ENCODE measurements at places on chromosomes 6 and 20. TPM values are rescaled to one million over a fixed set of nuclear protein-coding genes. Genes with fewer than 3 reads are reported as not detected.

The CSNK2B gene
- total RNA-seq: 212 TPM

The GPR6 gene
- total RNA-seq: not detected

The DEF6 gene
- total RNA-seq: 31.3 TPM

The PRDM1 gene
- total RNA-seq: 0.11 TPM

The CGA gene
- not detected for total RNA-seq

The SAMD3 gene
- total RNA-seq: not detected

DNA sequence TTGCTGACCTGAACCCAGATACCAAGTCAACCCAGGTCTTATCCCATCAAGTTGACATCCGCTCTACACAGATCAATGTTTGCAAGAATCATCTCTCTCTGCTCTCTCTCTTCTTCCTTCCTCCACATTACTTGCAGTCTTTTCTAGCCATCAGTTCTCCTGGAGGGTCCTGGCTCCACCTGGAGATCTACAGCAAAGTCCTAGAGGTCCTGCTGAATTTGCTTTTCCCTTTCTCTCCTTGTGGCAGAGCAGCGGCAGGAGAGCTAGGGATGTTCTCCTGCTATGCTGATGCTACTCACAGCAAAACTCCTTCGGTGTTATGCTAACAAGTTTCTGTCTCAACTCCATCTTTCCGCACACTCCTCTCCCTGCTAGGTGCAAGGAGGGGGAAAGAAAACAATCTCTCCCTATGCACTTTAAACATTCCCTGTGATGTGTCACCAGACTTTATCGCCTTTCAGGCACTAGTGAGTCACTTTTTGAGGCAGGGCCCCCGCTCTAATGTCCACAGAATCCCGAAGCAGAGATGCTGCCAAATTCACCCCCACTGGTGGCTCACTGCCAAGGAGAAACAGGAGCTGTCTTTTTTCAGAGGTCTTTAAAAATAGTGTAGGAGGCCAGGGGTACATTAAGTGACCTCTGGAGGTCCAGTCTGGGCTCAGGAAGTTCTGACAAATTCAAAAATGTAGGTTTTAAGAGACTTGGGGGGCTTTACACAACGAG, 62.6 kb downstream of the FAM50B start:
- DNase-seq: no peak

DNA sequence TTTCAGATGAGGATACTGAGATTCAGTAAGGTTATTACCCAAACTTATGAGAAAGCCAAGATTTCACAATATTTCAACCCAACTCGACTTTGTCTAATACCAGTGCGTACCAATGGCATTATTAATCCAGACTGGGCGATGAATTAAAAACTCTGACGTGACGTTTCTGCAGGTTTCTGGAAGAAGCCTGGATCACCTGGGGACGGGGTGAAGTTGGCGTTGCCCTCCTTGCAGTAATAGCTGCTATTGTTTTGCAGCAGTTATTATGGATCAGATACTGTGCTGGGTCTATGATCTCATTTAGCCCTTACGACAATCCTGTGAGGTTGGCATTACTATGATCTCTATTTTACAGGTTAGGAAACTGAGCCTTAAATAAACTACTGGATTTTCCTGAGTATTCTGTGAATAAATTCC, 569 bp upstream of the CDC5L start:
- DNase-seq: peak; percentile 59

- peak; percentile 65 for DNase-seq
These were observed 913 bp downstream of the BTN2A2 start for GRCh38 chr6:26383624-26384417.

DNA sequence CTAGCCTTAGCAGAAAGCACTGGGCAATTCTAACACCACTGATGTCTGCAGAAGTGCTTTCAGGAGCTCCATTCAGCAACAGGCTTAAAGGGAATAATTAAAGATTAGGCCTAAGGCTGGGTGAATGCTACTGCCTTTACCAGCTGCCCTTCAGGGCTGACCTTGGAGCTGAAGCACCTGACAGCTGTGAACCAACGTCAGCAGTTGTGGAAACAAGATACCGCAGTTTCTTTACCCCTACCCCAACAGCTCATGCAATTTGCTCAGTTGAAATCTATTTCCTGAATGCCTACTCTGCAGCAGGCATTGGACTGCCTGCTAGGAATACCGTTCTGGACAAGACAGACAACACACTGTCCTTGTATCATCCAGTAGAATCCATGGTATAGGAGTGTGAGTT, 51.5 kb upstream of the ADTRP start:
- DNase-seq: no peak

DNA sequence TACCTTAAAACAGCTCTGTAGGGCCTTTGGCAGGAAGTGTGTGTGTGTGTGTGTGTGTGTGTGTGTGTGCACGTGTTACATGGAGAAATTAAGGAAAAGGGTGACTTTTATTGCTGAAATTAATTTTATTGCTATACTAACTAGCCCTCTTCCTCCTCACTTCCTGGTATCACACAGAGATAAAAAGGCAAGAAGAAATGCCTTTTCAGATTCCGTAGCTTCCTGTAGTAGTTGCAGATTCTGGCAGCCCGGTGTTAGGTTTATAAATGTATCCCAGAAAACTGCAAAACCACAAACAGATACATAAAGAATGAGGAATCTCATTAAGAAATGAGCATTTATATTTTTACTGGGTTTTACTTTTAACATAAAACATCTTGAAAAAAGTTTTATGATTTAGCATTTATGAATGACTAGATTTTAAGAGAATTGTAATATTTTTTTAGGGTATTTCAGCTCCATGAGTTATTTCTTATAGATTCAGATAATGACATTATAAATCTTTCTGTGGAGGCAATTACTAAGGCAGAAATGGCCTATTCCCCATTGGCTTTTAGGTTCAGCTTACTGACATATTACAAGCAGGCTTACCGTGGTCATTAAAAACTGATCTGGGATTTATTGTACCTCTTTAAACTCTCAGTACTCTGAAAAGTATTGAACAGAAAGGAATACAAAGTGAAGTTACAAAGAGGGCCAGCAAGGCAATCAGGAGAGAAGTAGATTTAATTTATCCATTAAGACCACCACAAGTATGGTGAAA, 249.1 kb upstream of the TSHZ2 start:
- no peak for DNase-seq

- no peak for DNase-seq
These were observed 1.7 kb downstream of the RAB44 start for GRCh38 chr6:36699348-36699747.

DNA sequence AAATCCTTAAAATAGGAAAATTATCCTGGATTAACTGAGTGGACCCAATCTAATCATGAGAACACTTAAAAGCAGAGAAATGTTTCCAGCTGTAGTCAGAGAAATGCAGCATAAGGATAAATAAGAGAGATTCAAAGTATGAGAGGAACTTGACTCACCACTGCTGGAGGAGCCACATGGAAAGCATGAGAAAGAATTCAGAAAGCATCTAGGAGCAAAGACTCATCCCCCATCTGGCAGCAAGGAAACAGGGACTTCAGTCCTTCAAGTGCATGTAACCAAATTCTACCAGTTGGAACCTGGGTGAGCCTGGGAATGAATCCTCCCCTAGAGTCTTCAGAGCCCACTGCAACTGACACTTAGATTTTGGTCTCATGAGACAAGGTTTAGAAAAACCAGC, 33.7 kb downstream of the RNF146 start:
- no peak for DNase-seq

DNA sequence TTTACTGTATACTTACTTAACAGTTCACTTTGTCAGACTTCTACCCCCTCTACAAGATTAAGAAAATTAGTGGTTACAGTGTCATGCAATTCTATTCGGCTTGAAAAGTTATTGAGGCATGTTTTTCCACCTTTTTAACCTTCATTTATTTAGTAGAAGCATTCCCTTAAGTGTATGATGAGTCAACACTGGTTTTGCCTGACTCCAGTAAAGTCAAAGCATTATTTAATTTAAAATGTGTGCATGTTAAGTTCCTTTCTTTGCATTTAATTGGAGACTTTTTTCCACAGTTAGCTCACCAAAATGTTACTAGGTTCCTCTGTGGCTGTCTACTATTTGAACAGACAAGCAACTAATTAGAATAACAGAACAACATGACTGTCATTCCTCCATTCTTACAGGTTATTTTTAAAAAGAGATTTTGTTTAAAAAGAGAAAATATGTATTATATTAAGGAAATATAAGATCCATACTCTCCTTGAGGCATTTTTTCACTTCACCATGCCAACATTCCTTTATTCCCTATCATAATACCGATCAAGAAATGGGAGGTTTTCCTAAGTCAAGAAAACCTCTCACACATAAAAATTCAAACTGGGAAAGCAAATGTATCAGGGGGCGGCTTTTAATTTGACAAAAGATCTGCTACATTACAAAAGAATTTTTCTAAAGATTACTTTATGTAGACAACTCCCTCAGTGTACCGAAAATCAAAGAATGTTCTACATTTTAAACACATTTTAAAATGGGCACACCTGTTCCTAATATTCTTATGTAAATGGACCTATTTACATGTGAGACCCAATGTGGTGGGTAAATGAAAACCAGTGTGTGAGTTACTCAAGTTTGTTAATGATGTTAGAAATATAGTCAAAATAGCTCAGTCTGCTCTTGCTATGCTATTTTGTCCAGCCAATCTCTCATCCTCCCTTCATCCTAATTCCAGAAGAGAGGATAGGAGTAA, 361.2 kb downstream of the UTRN start:
- DNase-seq: no peak

DNA sequence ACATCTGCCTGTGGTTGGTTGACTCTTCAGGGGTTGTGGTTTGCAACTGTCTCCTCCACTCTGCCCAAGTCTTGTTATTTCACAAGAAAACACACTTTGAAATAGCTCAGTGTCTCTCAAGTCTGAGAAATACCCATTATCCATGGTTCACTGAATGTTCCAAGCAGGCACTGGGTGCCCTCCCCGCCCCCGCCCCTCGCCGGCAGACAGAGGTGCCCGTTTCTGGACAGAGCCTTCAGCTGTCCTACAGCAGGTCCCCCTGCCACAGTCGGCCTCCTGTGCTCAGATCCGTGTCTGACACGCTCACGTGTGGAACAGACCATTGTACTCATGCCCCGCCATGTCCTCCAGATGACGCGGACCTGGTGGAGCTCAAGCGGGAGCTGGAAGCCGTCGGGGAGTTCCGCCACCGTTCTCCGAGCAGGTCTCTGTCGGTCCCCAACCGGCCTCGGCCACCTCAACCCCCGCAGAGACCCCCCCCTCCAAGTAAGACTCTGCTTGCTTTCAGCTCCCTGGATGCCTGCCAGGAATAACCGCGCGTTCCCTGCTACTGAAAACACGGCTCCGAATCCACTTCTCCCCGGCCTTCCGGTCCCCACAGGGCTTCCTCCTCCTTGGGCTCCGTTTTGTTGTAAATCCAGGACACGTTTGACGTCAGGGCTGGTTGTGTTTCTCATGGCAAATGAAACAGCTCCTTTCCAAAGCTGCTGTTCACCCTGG, 81.4 kb downstream of the SERAC1 start:
- DNase-seq: no peak

- DNase-seq: peak; percentile 65
These were observed 10.4 kb downstream of the CD40 start for GRCh38 chr20:46128310-46129151.

DNA sequence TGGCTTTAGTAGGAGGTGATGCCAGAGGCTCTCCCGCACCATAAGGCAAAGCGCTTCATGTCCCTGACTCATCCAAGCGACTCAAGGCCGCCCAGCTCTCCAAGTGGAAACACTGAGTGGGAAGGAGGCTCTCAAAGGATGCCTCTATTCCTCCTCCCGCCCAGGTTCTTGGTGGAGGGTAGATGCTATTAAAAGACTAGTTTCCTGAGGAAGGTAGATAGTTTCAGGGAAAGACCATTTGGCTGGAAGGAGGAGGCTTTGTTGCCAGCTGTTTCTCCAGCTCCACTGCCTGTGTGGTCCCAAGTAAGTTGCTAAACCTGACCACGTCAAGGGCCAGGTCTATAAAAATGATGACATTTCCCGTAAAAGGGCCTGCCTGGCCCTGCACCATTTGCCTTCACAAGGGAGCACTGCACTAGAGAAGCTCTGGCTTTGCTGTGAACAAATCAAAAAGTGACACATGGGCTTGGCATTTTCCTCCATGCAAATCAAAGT, 48.2 kb downstream of the GMDS start:
- DNase-seq: no peak

DNA sequence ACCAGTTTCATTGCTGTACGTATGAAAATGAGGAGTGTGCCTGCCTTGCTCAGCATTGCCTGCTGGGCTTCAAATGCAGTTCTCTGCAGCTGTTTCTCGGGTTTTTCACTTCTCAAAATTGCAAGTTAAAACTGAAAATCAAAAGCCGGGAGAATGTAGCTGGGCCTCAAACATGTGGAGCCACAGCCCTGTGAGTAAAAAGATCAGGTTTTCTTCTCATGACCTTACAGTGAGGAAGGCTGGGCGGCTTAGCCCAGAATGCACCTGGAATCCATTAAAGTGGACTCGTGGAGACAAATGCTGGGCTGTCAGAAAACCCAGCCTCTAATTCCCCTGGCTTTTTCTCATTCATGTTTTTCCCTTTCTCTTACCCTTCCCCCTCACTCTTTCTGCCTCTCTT, 34.4 kb downstream of the DSE start:
- DNase-seq: peak; percentile 42

DNA sequence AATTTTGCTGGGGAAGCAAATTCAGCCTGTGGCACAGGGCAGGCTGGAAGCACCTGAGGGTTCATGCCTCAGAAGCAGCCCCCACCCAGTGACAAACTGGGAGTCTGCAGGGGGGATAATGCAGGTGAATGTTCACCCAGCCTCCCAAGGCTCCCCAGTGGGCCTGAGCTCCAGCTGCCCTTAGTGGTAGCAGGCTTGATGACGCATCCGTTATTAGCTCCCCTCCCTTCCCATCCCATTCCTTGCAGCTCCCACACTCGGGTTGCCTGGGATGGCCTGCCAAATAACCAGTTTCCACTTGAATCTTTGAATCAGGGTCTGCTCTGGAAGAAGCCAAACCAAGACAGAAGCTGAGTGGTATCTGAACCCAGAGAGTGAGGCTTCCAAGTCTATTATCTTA, 15.8 kb downstream of the KCNK15 start:
- DNase-seq: no peak

DNA sequence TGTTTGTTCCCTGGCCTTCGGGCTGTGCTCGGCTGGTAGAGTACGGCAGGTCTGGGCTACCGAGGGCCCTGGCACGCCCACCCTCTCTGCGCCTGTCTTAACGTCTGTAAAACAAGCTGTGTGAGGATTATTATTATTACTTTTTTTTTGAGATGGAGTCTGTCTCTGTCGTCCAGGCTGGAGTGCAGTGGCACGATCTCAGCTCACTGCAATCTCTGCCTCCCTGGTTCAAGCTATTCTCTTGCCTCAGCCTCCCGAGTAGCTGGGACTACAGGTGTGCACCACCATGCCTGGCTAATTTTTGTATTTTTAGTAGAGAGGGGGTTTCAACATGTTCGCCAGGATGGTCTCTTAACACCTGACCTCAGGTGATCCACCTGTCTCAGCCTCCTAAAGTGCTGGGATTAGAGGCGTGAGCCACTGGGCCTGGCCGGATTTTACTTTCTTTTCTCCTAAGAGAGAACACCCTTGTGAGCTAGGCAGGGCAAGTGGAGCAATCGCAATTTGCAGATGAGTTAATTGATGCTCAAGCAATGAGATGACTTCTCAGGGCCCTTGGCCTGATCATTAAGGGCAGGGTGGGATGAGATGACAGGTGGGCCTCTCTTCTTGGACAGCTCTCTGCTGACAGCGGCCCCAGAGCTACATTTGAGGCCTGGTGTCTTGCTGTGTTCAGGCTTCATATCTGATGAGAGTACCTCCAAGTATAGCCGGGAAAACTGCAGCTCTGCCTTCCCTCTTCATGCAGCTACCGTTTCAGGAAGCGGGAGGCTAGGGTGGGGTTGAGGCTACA, 859 bp upstream of the SMIM29 start:
- DNase-seq: no peak

Measured in Karpas-422 (cell line).